ENCODE measurements at places on chromosomes 3 and 15. TPM values are rescaled to one million over a fixed set of nuclear protein-coding genes. Genes with fewer than 3 reads are reported as not detected.

Gene SLC9C1
- not detected for total RNA-seq

Gene PROS1
- 0.80 TPM for total RNA-seq

Gene EFHB
- total RNA-seq, result not detected

Gene ABI3BP
- total RNA-seq, result not detected

Gene OGG1
- total RNA-seq, result 40.1 TPM

Gene MAPKAPK3
- 159 TPM for total RNA-seq

Gene POLR2M
- total RNA-seq, result 51.6 TPM

Gene CPA3
- not detected for total RNA-seq

Data from T-helper 2 cell treated with Interferon-gamma antibody and Interleukin-4, amounts not matched to agents 100 ng/mL and 5 ng/mL, for 36 hours (primary cell).